ENCODE measurements at places on chromosomes 7 and 10. TPM values are rescaled to one million over a fixed set of nuclear protein-coding genes. Genes with fewer than 3 reads are reported as not detected.

The SFRP5 gene
- not detected for total RNA-seq

The PDE1C gene
- total RNA-seq = 143 TPM

The SPDYE6 gene
- total RNA-seq = not detected

The MYOZ1 gene
- total RNA-seq = not detected

The RFC2 gene
- 12.3 TPM for total RNA-seq

The TAS2R41 gene
- total RNA-seq = not detected

The PLAC9 gene
- total RNA-seq = 19.2 TPM

The ZFAND2A gene
- total RNA-seq = 11.8 TPM

The COL17A1 gene
- total RNA-seq = under 0.01 TPM

The IDI1 gene
- 123 TPM for total RNA-seq

The ANKRD22 gene
- total RNA-seq = under 0.01 TPM

The PLEKHS1 gene
- total RNA-seq = not detected

The DUSP5 gene
- total RNA-seq = 10.1 TPM

The CDK14 gene
- 39.1 TPM for total RNA-seq

The ANKRD61 gene
- not detected for total RNA-seq

The C10orf95 gene
- total RNA-seq = not detected

The BLNK gene
- total RNA-seq = 0.36 TPM

The SH2D4B gene
- not detected for total RNA-seq

The CYTH3 gene
- total RNA-seq = 94.3 TPM

The PIP4K2A gene
- total RNA-seq = 65.7 TPM

The PAX4 gene
- total RNA-seq = not detected

The IQUB gene
- total RNA-seq = 0.88 TPM

The CELF2 gene
- 2.7 TPM for total RNA-seq

The LRIT1 gene
- total RNA-seq = not detected

The SKAP2 gene
- total RNA-seq = 19.5 TPM

The DNAJC1 gene
- 83.1 TPM for total RNA-seq

The GHRHR gene
- total RNA-seq = not detected

The CAMK2B gene
- total RNA-seq = not detected

The UNC5B gene
- 135 TPM for total RNA-seq

The SGMS1 gene
- 60.4 TPM for total RNA-seq

The FGL2 gene
- total RNA-seq = under 0.01 TPM

The SSC4D gene
- total RNA-seq = 0.88 TPM

The NAT16 gene
- not detected for total RNA-seq

The VWA2 gene
- total RNA-seq = under 0.01 TPM

Measured in osteoblast (primary cell).